NK-92 treated with Interleukin-12 subunit alpha and Interleukin-12 subunit beta, amount 100 ng/mL, for 24 hours (cell line): ENCODE measurements at places on chromosomes 11 and 22.

DNA sequence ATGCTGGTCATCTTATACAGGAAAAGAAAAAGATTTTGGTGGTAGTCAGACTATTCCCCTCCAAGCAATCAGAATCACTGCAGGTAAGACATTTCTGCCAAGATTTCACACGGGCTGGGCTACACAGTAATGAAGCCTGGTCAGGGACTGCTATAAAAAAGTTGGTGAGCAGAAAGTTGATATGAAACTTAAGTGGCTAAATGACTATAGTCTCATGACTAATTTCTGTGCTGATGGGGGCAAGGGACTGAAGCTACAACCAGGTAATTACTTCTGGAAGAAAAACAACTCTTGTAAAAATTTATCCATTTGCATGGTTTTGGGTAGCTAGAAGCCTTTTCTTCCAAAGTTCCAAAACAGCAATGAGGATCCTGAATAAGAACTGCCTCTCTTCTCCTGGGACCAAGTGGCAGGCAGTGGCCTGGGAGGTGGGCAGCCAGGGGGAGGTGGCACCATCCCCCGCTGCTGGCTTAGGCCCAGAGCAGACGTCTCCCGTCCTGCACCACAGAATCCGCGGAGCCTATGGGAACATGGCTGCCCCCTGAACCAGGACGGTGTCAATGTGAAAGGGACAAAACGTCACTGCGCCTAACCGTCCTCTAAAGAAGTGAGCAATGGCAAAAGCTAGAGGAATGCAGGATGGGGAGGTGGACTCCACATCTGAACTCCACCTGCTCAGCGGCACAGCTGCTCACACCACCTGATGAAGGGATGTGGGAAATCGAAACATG is 122.6 kb upstream of the LMO1 start:
- DNase-seq: no peak

GRCh38 chr11:11931461-11932055 is 76.9 kb downstream of the DKK3 start:
- DNase-seq: no peak

GRCh38 chr11:47589584-47589976 is 3.1 kb downstream of the FAM180B start:
- DNase-seq: no peak

DNA sequence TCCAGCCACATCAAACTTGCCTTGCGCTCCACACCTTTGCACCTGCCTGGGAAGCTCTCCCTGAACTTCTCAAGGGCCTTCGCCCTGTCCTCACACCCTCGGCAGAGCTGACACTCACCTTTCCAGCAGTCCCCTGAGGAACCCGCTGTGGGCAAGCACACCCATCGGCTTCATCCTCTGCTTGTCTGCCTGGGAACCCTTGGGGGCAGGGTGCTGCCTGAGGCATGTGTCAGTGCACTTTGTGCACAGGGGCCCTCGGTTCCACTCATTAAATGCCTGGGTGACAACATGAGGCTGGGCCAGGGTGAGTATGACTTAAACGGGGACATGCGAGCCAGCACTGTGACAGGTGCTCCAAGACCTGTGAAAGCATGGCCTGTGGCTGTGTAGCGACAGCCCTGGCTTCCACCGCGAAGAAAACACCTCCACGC is 2.6 kb upstream of the LRFN4 start:
- no peak for DNase-seq

GRCh38 chr11:103609117-103610066 is 427.0 kb upstream of the DDI1 start:
- no peak for DNase-seq

DNA sequence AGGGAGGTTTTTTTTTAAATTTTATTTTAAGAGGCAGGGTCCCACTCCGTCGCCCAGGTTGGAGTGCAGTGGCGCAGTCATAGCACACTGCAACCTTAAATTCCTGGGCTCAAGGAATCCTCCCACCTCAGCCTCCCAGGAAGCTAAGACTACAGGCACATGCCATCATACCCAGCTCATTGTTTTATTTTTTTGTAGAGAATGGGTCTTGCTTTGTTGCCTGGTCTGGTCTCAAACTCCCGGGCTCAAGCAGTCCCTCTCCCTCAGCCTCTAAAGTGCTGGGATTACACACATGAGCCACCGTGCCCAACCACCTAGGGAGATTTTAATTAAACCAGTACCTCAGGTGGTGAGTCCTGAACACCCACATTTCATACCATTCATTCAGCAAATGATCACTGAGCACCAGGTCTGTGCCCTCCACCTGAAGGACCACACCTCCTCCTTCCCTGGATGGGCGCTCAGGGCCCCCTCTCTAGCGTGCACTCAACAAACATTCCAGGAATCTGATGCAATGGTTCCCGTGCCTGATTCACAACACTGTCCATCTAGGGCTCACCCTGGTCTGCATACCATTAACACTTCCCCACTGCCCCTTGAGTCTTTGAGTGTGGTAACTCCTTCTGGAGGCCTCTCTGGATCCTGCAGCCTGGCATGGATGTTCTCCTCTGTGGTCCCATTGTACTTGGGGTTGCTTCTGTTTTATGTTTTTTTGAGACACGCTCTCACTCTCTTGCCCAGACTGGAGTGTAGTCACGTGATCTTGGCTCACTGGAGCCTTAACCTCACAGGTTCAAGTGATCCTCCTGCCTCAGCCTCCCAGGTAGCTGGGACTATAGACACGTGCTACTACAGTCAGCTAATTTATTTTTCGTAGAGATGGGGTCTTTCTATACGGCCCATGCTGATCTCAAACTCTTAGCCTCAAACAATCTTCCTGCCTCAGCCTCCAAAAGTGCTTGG is 9.6 kb upstream of the MYH9 start:
- DNase-seq: no peak

DNA sequence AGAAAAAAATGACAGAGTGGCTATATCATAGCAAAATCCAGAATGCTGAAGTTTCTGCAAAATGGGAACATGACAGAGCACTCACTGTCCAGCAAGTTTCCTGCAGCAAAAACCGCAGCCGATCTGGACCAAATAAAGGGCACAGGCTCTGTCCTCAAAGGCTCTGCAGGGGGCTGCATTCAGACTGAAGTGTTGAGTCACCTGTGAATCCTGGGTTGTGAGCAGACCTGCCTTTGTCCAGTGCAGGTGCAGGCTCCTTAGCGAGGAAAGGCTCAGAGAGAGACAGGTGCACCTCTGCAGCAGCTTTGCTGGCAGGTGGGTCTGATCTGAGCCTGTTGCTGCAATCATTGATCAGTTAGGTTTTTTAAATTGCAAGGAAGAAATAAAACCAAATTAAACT is 29.3 kb upstream of the NFAM1 start:
- DNase-seq: no peak
